Heart right ventricle (tissue), 16 donors: ENCODE measurements at places on chromosomes 4 and X. TPM values are rescaled to one million over a fixed set of nuclear protein-coding genes. Genes with fewer than 3 reads are reported as not detected.

- no peaks in the 10 kb centered on the region for H3K4me1 ChIP-seq
- peaks cover 16% of the 10 kb centered on the region for H3K27me3 ChIP-seq
- no peak for DNase-seq
- no peak overlapping the region for H3K27ac ChIP-seq
Observed at GRCh38 chr4:37383579-37384229, 139.2 kb downstream of the NWD2 start.

Gene P2RY8
- 4.4 TPM for total RNA-seq

- no peak overlapping the region for H3K4me3 ChIP-seq
- no peaks in the 10 kb centered on the region for H3K4me1 ChIP-seq
- no peaks in the 10 kb centered on the region for H3K36me3 ChIP-seq
- H3K27me3 ChIP-seq, result no peaks in the 10 kb centered on the region
Observed at GRCh38 chr4:184882276-184882675, 56.5 kb upstream of the ACSL1 start.

GRCh38 chr4:8319731-8320385 lies 50.3 kb downstream of the HTRA3 start:
- peak; percentile 66 for DNase-seq
- H3K36me3 ChIP-seq, result no peaks in the 10 kb centered on the region
- H3K4me3 ChIP-seq, result no peak overlapping the region
- H3K4me1 ChIP-seq, result peaks cover 44% of the 10 kb centered on the region

Gene STOX2
- total RNA-seq, result 11.5 TPM
